ENCODE measurements at places on chromosomes 7 and 10. TPM values are rescaled to one million over a fixed set of nuclear protein-coding genes. Genes with fewer than 3 reads are reported as not detected.

TASOR2 gene
- total RNA-seq = 49.4 TPM

- no peak for DNase-seq
These were observed 4.1 kb downstream of the OTUD1 start for GRCh38 chr10:23442936-23443335.

GRCh38 chr10:91761721-91762120 lies 36.5 kb upstream of the TNKS2 start:
- DNase-seq = no peak

NXPH1 gene
- not detected for total RNA-seq

DNA sequence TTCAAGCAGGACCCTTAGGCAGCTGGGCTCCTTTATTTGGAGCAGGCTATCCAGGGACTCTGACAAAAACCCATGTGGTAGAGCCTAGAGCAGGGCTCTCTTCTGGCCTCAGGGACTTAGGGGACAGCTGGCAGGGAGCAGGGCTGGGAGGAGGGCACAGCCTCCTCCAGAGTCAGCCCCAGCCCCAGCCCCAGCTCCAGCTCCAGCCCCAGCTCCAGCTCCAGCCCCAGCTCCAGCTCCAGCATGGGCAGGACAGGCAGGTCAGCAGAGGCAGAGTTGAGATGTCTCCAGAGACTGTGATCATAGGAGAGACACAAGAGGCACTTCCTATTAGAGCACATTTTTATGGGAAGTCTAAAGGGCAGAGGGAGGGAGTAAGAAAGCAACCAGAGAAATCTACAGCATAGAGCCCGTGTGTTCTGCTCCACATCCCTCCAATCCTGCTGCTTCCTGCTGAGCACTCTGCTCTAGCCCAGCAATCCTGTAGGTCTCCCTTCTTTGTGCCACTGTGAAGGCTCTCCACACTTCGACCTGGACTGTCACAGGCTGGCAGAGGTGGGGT lies 13.3 kb upstream of the C10orf53 start:
- DNase-seq = no peak

GRCh38 chr7:70694434-70694970 lies 437.4 kb upstream of the GALNT17 start:
- DNase-seq = no peak

- DNase-seq = no peak
These were observed 152.4 kb downstream of the RNF133 start for GRCh38 chr7:122546496-122546895.

DNA sequence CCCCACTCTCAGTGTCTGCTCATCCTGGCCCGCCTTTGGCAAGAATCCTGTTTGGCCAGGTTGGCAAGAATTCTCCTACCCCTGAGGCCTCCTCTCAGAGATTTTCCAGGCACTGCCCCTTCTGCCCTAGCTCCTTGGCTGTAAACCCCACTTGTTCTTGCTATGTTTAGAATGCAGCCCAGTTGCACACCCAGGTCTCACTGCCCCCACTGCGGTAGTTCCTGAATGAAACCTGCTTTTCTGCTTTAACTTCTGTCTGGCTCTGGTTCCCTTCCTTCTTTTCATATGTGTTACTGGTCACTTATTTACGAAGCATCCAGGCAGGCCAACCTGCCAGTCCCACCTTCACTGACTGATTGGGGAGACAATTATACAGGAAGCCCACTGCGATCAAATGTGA lies 576.9 kb downstream of the GLRX3 start:
- DNase-seq = no peak

DNA sequence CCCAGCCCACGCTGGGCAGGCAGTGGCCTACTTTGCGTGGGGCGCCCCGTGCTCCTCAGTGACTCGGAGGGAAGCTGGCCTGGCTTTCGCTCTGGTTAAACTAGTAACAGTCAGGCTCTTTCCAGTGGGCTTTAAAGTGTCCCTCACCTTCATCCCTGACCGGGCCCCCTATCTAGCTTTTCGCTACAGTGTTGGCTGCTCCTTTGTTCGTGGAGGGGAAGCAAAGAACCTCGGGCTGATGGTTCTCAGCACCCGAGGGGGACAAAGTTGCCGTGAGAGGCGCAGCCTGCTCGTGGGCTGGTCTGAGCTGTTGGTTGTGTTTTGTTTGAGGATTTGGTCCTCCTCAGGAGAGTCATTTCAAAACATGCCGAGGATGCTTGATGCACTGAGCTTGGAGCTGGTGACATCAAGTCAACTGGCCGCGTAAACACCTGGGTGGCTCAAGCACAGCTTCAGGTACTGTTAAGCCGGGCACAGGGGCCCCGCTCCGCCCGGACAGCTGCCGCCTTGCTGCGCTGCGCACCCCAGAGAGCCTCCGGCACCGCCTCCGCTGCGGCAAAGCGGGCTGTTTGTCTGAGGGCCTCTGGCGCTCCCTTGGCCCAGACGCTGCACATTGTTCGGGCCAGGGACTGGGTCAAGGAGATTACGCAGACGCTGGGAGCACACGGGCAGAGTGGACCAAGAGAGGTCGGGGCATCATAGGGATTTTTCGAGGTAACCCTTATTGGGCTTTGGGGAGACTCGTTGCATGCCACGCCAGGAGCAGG lies 1.6 kb downstream of the DLX6 start:
- DNase-seq = no peak

- DNase-seq = no peak
These were observed at the start of gene ATG9B for GRCh38 chr7:151024435-151025056. Gene ATG9B, minus strand, starts transcription at chr7:151024494. Its CDS starts 71 bp downstream, at chr7:151024423.

GRCh38 chr10:93590638-93591037 lies 10.4 kb downstream of the RBP4 start:
- no peak for DNase-seq

DNA sequence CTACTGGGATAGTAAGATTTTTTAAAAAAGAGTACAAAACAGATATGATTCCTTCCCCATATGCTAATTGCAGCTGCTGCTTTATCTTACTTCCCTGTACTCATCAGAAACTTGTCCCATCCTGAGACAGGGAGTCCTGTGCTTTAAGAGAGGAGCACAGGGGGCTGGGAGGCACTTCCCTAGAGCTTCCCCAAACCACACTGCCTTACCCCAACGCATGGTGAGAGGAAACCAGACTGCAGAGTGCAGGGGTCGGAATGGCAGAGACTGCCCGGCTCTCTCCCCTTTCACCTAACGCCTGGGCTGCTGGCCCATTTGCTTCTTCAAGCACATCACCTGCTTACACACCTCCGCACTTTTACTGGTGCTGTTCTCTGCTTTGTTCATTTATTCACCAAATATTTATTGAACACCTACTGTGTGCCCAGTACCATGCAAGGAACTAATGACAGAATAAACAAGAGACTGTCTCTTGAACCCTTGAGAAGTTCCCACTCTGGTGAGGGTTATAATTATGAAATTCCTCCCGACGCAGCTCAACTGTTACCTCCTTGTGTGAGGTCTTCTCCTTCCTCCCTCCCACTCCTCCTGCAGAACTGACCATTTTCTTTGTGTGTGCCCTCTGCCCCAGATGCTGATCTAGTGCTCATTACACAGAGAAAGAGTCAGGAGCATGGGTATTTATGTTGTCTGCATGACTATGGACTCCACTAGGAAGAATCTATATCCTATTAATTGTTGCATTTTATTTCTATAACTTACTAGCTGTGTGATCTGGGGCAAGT lies 289.7 kb downstream of the TCF7L2 start:
- DNase-seq = no peak

ANAPC16 gene
- total RNA-seq = 82.9 TPM

DNA sequence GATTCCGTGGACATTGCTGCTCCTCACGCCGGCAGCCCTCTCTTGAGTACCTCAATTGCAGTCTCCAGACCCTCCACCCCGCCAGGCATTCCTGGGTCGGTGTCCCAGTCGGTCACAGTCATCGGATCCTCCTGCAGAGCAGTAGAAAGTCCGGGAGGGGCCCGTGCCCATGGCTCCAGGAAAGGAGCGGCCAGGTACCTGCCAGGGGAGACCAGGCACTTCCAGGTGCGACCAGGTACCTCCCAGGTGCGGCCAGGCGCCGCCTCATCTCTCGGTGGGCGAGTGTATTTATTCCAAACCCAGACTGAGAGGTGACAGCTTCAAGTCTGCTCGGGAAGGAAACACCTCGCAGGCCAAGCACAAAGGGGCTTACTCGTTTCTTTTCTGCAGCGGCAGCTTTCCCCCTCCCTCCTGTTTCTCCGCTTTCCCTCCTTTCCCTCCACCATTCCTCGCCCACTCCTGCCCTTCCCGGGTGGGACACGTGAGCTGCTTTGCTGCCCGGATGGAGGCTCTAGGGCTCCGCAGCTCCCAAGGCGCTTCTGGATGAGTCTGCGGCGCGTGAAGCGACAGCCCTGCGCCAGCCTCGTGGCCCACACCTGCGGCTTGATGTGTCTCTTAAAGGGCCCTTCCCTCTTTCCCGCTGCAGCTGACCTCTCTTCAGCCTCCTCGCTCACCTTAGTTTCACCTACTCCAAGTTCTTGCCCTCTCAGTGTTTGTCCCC lies 39.4 kb upstream of the AGK start:
- no peak for DNase-seq

VAX1 gene
- total RNA-seq = not detected

- no peak for DNase-seq
These were observed 159.7 kb downstream of the GNAI1 start for GRCh38 chr7:80294346-80294745.

OR9A2 gene
- not detected for total RNA-seq

COL13A1 gene
- not detected for total RNA-seq
